ENCODE measurements at places on chromosomes 7 and 10.

DNA sequence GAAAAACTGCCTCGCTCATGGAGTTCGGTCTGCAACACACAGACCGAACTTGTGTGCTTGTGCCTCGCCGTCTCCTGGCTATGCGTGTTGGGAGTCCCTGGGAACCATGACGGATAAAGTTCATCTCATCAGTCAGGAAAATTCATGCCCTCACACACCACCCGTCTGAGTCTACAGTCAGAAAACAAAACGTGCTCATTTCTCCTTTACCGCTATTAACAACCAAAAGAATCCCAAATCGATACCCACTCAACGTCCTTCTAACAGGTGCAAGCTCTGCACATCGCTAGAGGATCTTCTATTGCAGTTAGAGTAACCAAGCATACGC lies 13.6 kb downstream of the CNPY1 start:
- no peak for DNase-seq

DNA sequence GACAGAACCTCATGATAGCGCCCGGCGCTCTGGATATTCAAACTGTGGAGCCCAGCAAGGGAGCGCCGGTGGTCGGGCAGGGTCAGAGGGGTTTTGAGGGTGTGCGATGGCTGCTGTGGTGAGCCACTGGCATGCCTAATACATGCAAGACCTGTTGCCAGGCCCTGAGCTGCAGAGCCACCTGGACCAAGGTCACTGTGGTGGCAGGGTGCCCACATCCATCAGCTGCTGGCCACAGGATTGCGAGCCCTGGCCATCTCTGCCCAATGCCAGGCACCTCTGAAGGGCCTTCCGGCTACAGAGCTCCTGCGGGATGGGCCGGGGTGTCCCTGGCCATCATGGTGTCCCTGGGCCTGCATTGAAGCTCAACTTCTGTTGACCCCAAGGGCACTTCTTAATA lies 123.0 kb upstream of the TNRC18 start:
- no peak for DNase-seq

DNA sequence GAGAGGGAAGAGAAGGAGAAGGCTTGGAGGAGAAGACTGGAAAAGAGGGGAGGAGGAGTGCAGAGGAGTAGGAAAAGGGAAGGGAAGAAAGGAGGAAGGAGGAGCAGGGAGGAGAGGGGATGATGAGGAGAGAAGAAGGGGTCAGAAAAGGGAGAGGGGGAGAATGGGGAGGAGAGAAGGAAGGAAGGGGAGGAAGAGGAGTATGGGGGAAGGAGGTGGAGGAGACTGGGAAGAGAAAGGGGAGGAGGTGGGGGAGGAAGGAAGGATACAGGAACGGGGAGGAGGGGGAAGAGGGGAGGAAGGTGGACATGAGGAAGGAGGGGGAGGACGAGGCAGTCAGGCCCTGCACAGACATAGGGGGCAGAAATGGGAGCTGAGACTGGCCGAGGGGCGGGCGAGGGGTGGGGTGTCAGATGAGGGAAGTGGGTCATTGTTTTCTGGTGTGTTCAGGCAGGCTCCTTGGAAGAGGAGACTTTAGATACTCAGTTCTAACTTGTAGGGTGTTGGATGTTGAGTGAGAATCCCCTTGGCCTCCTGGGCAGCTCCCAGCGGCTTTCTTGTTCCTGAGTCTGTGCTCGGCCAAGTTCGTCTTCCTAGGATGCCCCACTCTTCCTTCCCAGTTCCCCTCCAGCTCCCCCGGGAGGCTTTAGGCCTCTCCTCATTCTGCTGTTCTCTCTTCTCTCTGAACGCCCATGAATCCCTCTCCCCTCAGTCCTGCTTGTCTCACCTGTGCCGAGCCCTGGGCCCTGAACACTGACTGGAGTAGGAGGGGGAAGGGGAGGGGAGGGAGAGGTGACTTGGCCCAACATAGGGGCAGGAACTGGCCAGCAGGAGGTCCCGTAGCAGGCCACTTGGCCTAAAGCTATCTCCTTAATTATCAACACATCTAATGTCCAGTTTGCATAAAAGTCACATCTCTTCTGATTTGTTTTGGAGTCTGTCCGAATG lies 12.8 kb upstream of the CRHR2 start:
- no peak for DNase-seq

DNA sequence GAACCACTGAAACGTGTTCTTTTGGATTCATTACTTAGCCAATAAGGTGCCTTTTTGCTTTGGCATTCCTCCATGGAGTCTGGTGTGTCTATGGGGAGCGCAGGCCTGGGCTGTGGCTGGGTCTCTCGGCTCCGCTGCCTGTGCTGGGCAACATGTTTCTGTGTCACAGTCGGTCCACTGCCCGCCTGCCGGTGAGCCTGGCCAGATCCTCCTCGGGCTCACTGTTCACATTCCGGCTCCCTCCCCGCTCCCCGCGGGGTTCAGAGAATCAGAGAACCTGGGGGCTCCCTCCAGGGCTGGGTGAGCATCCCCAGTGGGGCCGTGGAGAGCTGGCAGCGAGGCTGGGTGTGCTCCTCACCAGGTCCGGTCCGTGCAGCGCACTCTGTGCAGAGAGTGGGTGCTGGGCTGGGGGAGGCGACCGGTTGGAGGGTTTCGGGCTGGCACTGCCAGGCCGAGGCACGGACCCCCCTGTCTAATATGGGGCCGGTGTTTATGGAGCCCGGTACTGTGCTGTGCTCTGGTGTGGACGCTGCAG lies 70.4 kb downstream of the INPP5A start:
- DNase-seq, result no peak

DNA sequence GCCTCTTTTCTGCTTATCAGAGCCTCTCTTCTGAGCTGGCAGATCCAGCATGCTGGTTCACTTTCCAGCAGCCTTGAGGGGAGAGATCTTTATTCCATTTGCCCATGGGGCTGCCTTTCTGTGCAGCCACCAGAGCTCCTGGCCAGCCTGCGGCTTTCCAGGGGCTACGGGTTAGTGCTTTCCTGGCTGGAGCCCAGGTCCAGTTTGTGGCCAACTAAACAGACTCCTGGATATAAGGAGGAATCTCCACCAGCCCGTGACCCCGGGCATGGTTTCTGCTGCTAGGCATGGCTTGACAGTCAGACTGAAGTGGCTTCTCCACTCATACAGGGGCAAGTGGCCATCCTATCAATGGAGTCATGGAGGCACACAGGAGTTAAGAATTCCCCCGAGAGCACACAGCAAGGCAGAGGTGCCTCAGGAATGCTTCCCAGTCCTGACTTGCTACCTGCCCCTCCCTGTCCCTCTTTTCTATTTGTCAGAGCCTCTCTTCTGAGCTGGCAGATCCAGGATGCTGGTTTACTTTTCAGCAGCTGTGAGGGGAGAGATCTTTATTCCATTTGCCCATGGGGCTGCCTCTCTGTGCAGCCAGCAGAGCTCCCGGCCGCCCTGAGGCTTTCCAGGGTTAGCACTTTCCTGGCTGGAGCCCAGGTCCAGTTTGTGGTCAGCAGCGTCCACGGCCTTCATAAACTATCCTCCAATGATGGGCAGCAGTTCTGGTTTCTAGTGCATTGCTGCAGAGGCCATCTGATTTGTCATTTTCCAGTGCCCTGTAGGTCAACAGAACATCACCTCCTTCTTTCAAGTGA lies 35.9 kb downstream of the TSPAN15 start:
- no peak for DNase-seq

- DNase-seq, result no peak
Measured at GRCh38 chr10:75682649-75683557, 251.5 kb downstream of the LRMDA start.

GRCh38 chr7:132345543-132346129 lies 230.6 kb downstream of the PLXNA4 start:
- no peak for DNase-seq

All from NCI-H510A treated with DMSO at 0.1 percent for 48 hours (cell line).